Astrocyte of the cerebellum (primary cell): ENCODE measurements at places on chromosomes 16 and 17.

DNA sequence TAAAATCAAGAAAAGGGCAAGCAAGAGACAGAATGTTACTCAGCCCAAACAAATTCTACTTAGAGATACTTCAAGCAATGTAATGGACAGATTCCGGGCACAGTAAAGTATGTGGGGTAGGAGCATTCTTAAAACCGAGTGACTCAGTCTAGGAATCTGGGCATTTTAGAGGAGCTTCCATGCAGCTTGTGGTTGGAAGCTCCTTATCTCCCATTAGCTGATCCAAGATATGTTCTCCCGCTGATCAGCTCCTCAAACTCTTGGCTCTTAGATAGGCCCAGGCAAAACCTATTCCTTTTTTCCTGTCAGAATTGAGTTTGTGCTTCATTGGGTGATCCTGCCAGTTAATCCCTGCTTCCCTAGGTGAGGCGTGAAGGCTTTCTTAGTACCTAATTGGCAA lies 303.3 kb downstream of the CEP112 start:
- no peak for DNase-seq

GRCh38 chr16:84730406-84731106 lies 30.8 kb downstream of the USP10 start:
- peak; percentile 91 for DNase-seq

- DNase-seq: no peak
Measured at GRCh38 chr16:12252616-12253015, 276.1 kb downstream of the SNX29 start.

DNA sequence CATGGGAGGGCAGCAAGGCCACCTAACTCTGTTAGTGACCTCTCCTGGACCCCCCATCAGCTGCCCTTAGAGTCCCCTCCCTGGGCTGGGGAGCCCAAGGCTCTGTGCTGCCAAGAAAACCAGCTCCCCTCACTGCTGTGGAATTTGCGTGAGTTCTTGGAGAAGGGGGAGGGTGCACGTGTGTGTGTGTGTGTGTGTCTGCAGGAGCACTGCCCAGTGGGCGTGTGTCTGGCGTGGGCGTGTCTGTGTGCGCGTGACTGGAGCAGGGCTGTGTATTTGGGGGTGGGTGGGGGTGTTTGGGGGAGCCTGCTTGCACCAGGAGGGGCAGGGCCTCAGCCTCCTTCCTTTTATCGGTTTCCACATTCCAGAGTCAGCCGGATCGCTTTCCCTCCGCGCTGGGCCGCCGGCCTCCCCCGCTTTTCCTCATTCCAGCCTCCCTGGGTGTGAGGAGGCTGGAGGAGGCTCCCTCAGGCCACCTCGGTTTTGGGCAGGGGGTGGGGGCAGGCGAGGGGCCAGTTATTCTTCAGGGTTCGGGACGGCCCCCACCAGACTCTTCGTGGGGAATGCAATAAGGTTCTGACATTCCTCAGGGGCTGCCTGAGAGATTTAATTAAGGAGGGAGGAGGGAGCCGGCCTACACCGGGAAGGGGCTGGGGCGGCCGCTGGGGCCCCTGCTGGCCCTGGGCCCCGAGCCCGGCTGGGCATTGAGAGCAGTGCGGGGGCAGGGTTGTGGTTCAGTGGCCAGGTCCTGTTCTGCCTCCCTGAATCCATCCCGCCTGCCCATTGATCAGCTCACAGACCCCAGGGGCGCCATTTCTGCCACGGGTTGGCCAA lies 2.5 kb downstream of the VASN start:
- peak; percentile 80 for DNase-seq

- no peak for DNase-seq
Measured at GRCh38 chr16:69486724-69487123, 62.3 kb downstream of the CYB5B start.

DNA sequence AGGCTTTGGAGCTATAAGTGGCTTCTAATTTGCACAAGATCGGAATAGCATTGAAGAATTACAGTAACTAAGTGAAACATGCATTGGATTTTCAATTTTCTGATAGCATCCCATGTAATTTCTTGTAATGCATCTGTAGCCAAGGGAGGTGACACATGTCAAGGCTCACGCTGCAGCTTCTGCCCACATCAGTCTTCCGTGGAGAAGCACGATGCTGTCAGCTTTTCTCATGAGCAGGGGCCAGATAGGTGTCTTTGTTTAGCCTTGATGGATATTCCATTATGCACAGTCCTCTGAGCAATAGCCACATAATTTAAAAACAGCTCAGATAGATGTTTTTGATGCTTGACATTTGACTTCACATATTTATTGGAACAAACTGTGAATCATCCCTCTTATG lies 1046.9 kb upstream of the EEF2KMT start:
- no peak for DNase-seq

GRCh38 chr16:30122604-30123160 lies 338 bp downstream of the MAPK3 start:
- no peak for DNase-seq

DNA sequence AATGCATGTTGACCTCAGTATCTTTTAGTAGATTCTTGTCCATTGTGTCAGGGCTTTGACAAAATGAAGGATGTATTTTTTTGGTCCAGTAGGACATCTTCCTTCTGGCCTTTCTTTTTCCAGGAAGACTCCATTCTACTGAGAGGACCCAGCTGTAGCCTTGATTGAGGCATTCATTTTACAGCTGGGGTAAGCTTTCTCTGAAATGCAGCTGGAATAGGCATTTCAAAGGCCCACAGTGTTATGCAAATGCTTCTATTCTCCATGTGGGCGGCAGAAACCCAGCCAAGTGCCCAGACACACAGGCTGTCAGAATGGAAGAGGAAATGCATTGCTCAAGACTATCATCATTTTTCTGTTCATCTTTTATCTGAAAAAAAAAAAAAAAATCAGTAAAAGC lies 629.0 kb upstream of the CDH8 start:
- no peak for DNase-seq

- DNase-seq: no peak
Measured at GRCh38 chr16:75506574-75506973, 11.3 kb upstream of the CHST6 start.

GRCh38 chr16:85369741-85370528 lies 243.2 kb upstream of the GSE1 start:
- DNase-seq: no peak

DNA sequence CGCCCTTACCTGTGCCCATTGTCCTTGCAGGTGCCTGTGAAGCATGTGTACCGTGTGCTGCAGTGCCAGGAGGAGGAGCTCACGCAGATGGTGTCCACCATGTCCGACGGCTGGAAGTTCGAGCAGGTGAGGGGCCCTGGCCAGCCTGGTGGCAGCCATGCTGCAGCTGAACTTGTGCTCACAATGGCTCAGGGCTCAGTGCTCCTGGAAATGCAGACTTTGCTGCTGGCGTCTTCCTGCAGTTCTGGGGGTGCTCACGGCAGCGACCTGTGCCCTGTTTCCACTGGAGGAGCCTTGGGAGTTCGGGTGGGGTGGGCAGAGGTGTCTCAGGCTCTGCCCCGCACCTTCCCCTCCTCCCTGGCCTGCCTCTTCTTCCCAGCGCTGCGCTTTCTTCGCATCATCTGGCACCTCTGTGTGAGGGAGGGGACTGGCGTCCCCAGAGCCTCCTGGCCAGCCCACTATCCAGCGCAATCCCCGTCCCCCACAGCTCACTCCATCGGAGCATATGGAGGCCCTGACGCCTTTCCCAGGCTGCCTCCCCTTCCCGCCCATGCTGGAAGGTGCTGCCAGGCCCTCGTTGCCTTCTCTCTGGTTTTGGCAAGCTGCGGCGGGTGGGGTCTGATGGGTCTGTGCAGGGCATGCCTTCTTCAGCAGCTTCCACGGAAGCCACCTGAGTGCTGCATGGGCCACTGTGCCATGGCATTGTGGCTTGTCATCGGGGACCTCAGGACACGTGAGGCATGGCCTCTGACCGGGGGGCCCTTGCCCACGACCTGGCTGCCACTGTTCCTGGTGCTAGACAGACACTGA lies 17.7 kb downstream of the KCTD5 start:
- no peak for DNase-seq

DNA sequence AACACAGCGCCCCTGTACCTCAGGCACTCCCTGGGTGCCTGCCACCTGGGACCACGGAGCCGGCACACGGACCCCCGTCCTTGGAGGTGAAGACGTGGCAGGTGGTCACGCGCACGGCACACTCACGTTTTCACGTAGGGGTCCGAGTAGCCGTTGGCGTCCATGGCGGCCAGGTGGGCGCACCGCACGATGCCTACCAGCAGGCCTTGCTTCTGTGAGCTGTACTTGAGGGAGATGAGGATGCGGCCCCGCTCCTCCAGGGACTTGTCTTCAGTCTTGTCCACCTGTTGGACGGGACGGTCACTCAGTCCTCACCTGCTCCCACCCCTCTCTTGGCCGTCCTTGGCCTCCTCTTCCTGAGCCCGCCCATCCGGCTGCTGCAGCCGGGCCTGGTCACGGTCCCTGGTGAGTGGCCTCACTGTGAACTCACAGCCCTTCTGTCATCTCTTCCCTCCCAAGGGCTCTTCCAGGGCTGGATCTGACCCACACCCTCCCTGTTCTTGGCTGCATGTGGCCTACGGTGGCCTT lies 18.8 kb downstream of the SCGB1C2 start:
- DNase-seq: no peak

DNA sequence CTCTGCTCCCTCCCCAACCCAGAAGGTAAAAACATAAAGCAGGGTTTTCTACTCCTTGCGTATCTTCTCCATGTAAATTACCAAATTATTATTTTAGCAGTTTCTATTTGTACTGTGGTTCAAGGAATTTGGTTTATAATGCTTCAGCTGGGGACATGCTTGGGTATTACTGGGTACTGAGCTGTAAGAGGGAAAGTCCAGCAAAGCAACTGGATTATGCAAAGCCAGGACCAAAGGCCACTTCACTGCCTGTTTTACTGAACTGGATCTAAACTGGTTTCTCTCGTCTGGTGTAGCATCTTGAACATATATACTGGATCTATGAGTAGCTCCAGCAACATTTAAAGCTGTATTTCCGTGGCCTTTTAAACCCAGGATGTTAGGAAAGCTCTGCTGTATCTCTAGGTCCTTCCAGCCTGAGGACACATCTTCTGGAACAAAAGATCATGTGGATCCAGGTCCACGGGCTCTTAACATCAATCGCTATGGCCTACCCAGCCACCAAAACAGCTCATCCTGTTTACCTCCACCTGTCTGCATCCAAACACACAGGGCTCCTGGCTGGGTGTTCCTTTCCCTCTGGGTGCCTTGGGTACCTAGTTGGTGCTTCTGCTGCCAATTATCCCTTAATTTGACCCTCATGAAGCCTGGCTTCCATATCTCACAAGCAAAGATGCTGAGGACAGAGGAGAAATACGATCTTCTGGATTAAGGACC lies 7.2 kb downstream of the PMP22 start:
- no peak for DNase-seq

DNA sequence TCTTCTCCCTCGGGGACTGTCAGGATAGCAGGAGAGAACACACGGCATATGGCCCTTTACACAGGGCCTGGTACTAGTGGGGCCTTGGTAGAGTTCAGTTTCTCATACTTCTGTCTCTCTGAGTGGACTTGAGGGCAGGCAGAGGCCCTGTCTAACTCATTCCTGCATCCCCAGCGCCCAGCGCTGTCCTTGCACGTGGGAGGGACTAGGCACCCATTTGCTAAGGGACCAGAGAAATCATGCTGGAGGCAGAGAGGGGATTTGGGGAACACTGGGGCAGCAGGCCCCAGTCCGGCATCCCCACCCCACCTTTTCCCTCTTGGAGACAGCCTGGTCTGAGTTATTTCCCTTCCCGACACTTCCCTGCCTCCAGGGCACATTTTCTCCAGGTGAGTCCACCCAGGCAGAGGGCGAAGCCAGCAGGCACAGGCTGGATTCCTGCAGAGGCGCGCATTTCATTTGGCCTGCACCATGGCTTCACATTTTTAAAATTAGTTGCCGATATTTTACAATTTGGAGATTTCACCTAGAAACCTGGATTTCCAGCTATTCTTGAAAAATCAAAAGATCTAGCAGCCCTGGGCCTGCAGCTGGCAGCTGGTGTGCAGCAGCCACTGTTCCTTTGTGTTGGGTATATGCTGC lies 9.7 kb upstream of the NKD1 start:
- DNase-seq: no peak

DNA sequence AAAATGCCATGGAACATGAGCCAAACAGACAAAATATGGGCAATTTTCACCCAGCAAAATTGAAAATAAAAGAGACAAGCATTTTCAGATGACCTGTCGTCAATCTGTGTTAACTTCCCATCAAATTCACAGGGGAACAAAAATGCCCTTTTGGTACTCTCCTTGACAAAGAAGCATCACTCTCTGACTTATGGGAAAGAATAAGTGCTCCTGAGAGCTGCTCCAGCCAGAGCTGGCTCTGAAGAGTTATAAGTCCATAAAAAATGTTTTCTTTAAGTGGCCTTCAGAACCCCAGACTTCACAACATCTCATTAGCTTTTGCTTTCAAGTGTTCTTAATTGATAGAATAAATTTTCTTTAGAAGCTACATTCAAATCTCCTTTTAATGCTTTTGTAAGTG lies 721.4 kb upstream of the GOT2 start:
- DNase-seq: no peak

DNA sequence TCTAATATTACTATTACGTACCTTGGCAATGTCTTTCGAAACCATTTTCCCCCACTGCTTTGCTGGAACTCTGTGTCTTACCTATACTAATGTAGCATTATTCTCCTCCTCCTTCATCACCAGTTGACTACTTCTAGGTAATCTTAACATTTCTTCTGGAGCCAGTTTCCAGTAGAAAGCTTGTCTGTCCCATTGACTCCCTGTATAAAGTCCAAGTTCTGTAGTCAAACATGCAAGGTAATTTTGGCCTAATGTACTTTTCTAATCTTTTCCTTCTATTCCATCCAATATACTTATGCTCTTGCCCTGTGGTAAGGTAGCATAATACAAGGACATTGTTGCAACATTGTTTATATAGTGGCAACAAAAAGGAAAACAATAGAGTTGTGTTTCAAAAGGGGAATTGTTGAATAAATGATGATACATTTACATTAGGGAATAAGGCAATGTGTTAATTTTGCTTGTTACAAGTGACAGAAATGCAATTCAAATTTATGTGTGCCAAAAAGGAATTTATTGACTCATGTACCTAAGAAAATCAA lies 27.9 kb downstream of the OMG start:
- no peak for DNase-seq

GRCh38 chr17:3946711-3947235 lies 17.5 kb downstream of the ATP2A3 start:
- DNase-seq: no peak
